ENCODE measurements at places on chromosomes 2 and 18.

DNA sequence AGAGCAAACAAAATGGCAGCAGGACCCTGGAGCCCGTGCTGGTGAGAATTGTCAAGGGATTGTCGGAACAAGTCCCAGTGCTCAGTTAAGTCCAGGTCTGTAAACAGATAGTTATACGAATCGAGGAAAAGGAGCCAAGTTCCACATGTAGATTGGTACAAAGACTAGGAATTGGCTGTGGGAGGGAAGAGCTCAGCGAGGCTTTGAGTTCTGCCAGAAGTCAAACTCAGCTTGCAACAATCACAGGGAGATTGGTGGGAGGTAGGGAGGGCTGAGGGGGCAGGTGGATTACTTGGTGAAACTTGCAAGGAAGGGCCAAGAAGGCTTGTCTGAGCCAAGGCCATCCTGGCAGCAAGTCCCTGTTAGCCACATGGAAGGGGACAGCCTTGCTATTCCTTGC lies 217.8 kb upstream of the ARL4C start:
- no peak for DNase-seq

DNA sequence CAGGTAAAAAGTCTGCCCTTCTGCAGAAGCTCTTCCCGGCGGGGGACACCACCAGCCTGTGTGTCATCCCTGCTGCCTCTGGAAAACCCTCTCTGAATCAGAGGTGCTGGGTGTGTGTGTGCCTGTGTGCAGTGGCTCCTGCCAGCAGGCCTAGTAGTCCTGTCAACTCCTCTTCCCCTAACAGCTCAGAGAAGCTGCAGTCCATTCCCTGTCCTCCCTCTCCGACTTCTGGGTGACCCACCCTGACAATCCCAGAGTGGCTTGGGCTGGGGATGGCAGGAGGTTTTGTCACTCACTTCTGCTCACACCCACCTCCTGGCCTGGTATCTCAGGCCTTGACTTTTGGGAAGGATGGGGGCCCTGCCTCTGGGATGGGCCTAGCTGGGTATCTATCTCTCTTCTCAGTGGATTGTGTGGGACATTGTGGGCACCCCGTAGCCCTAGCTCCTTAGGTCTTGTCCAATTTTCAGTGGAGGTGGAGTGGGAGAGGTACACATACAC lies 2.3 kb downstream of the WNT10A start:
- DNase-seq: no peak

DNA sequence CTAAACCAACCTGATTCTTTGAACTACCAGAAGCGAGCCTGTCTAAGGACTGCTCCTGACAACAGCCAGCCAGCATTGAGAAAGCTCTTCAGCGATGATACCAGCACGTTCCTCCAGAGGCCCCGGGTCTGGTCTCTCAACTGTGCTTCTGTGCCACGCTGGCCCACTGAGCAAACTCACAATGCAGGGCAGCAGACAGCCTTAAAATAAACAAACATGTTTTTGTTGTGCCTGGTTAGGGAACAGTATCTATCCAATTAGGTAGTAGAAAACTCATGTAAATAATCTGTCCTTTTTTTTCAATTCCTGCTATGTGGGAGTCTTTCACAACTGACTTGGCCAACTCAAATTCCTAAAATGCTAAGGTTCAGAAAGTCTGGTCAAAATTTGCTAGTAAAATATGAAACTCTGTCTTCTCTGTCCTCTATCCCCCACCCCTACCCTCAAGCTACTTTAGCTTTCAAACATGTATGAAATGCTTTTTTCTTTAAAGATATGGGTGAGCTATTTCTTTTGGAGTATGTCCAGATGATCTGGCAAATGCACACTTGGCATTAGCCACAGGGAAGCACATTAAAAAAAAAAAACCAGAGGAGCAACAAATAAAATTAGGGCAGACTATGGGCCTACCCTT lies 21.4 kb upstream of the EML4 start:
- no peak for DNase-seq

DNA sequence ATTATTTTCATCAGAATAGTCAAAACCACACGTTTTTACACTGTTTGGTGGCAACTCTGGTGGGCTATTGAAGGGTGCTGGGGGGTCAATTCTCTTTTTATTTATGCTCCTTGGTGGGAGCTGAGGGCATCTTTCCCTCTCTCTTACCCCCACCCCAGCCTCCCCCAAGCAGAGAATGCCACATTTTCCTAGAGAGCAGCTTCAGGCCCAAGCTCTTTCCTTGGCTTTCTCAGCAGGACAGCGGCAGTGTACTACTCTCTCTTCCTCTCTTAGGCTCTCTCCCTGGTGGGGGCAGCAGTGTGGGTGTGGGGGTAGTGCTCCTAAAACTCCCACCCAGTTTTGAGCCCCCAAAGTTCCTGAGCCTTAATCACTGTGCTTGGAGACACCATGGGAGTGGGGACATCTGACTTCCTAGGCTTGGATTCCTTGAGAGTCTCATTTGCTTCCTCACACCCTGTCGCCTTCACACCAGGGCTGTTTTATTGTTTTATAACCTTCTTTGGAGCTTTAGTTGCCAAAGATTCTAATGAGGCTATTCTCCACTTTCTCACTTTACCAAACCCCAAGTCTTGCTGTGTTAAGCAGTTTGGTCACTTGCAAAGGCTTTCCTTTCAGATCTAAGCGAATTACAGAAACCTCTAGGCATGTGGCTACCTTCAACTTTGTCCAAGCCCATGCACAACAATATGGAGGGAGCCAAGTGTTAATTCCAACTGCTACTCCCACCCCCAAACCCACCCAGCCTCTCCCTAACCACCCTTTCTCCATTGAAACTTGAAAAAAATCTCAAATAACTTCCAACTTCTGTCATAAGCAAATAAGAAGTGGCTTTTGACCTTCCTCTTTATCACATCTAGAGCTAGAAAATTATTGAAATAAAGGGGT lies 6.0 kb upstream of the HOXD4 start:
- no peak for DNase-seq

DNA sequence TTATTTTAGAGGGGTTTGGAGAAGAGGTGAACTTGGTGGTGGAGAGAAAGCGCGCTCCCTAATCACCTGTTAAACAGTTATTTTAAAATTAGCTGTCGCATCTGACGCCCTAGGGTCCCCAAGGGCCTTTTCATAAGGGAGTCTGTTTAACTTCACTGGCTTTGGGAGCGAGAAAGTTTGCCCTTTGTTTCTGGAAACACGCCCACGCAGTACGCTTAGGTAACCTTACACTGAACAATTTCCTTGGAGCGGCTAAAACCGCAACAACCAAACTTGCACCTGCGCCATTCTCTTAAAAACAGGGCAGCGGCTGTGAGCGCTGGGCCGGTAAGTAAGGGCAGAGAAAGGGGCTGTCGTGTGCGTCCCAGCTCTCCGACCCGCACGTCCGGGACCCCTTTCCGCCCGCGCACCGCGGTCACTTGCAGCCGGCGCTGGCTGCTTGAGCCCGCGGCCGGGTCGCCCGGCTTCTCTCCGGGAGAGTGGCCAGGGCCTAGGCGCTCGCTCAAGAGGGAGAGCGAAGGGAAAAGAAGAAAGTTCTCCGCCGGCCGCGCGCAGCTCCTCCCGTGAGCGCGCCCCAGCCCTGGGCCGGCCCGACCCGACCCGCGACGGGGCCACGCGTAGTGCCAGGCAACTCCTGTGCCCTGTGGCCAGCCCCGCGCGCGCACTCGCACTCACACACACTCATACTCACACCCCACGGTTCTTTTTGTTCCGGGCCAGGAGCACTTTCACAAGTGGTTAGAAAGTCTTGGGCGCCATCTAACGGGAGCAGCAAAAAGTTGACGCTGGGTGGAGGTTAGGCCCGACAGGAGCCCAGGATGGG lies 19.2 kb downstream of the POU3F3 start:
- DNase-seq: peak; percentile 77

DNA sequence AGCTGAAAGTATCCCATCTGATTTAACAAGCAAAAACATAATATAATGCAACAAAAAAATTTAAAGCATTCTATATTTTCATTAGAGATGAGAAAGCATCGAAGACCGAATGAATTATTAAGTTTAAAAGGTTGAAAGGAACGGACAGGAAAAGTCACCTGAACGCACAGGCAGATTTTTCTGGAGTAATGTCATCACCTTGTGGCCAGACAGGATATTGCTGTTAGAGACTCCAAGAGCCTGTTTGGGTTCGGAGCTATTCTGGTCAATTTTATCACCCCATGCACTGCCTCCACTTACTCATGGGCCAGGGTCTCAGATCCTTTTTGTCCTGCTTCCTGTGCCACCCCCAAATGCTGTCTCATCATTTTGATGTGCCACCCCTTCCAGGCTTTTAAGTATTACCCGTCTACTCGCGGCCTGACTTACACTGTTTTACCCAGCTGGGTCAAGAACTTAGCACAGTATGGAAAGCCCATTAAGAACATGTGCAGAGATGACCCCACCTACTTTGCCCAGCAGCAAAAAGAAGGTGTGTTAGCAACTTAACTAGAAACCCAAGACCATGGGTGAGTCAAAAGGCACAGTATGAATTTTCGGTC lies 27.3 kb downstream of the GKN2 start:
- DNase-seq: no peak

DNA sequence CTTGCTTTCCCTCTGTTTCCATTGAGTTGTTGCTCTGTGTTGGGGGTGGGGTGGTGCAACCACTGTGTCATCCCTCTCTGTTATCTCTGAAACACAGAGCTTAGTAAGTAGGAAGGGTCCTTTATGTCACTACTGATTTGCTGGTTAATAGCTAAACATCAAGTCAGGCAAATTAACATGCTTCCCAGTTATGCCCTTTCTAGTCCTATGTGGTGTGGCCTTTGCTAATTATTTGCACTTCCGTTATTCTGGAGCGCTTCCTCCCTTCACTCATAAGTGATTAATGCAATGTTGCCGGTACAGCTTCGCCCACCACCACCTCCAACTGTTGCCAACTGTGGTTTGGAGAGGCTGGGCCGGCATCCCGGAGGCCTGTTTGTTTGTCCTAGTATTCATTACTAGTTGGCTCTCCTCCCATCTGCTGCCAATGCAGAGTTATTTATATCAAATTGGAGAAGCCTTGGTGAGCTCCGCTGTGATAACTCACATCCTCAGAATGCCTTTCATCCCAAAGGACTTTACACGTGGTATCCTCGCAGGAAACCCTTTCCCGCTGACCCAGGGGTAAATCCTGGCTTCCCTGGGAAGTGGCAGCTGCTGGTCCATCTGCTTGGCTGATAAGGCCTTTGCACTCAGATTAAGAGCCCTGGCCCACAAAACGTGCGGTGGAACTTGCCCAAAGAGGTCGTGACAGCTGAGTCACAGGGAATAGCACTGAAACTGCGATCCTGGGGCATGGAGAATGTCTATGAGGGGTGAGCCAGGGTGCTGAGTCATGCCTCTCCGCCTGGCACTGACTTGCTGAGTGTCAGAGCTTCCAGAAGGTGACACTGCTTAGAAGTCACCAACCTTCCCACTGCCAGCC lies 72.0 kb upstream of the ZCCHC2 start:
- DNase-seq: peak; percentile 72

DNA sequence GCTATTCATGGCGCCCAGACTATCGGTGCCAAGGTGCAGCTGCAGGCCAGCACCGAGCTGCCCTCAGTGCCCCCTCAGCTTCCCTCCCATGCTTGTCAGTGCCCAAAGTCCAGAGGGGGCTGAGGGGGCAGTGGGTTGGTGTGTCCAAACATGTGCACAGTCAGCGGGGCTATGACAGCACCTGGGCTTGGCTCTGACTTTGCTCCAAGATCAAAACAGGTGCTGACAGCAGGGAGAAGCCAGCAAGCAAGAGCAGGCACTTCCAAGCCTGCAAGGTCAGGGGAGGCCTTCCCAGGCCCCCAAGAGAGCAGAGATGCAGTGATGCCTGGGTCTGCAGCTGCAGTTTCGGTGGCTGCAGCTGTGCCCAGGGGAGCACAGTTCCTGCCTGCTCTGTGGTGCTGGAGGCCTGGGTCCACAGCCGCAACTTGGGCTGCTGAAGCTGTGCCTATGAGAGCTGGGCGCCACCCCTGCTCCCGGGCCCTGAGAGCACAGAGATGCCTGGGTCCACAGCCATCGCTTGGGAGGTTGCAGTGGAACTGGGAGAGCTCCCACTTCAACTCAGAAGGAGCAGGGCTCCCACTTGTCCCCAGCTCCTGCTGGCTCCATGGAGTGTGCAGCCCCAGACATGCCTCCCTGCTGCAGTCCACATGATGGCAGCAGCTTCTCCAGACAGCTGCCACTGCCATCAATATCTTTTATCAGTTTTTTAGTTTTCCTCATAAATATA lies 775.3 kb upstream of the POU3F3 start:
- DNase-seq: no peak

GRCh38 chr2:96934831-96935540 lies 51.4 kb downstream of the FAM178B start:
- no peak for DNase-seq

DNA sequence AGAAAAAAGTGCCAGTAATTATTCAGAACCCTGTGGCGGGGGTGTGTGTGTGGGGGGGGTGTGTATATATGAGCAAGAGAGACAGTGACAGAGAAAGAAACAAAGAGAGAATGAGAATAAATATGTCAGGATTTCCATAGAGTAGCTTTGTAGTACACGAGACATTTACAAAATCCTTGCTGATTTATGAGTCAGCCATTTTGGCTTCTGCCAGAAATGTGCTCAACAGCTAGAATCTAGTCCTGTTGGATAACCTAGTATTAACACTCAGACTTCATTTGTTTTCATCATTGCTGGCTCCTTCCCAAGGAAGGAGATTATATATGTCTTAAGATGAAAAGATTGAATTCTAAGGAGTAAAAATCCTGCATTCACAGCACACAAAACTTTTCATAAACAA lies 140.5 kb upstream of the HNRNPA3 start:
- no peak for DNase-seq

DNA sequence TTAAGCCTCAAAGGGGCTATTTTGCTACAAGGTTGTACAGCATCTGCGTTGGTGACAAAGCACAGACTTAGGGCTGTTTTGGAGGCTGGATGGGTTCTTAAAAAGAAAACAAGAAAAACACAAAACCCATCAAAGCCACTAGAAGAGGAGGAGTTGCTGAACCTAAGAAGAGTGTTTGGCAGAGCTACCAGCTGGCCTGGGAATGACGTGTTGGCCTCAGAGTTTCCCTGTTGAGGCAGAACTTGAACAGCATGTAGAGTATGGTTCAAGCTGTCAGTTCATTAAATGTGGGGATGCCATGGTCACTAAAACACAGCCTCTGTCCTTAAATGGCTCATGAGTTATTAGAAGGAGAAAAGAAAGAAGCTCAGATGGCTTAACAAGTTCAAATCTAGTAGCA lies 162.5 kb downstream of the TTC32 start:
- no peak for DNase-seq

DNA sequence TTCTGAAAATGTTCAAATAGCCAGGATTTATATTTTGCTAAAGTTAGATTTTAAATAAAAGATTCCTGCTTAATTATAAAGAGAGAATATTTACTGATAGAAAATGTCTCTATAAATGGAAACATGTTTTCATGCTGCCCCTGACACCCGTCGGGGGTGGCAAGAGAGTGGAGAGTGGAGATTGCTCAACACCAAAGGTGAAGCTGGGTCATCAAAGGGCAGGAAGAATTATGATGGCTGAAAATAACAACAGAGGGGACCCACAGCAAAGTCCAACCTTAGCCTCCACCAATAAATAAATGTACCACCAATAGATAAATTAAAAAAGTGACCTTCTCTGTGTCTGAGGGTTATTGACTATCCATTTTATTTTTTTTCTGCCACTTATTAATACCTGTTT lies 326.8 kb upstream of the GYPC start:
- no peak for DNase-seq

DNA sequence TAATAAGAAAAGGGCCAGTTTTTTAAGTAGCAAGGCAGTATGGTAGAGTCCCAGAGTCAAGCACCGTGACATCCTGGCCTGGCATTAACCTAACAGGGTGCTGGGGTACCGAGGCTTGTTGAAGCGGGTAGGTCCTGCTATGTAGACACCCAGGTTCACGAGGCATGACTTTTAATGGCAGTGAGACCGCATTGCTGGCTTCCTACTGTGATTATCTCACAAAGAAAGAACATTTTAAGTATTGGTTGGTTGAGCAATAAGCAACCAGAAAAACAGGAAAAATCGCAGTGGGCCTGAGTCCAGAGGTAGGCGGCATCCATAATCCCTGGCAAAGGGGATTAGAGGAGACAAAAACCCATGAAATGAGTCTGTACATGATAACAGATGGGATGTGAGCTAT lies 927.9 kb upstream of the ACVR2A start:
- DNase-seq: no peak

All from sigmoid colon (tissue), 7 donors.